Spleen (tissue), 13 donors: ENCODE measurements at places on chromosomes 12 and 14. TPM values are rescaled to one million over a fixed set of nuclear protein-coding genes. Genes with fewer than 3 reads are reported as not detected.

The CIROP gene
- polyA plus RNA-seq, result not detected

The KCNA1 gene
- polyA plus RNA-seq, result 0.15 TPM

DNA sequence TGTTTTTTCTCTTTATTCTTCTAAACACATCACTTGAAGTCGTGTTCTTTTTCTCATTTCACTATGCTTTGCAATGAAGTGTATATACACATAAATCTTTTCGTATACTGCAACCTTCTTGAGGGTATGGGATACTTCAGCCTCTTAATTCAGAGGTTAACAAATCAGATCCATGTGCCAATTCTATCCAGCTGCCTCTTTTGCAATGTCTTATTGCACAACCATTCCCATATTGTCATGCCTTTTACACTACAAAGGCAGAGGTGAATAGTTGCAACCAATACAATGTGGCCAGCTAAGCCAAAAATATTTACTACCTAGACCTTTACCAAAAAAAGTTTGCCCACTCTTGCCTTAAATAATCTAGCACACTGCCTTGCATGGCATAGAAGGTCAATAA lies 224.5 kb upstream of the FOXG1 start:
- DNase-seq, result no peak

- DNase-seq, result no peak
These were observed 26.2 kb upstream of the NPFF start for GRCh38 chr12:53533471-53533870.

DNA sequence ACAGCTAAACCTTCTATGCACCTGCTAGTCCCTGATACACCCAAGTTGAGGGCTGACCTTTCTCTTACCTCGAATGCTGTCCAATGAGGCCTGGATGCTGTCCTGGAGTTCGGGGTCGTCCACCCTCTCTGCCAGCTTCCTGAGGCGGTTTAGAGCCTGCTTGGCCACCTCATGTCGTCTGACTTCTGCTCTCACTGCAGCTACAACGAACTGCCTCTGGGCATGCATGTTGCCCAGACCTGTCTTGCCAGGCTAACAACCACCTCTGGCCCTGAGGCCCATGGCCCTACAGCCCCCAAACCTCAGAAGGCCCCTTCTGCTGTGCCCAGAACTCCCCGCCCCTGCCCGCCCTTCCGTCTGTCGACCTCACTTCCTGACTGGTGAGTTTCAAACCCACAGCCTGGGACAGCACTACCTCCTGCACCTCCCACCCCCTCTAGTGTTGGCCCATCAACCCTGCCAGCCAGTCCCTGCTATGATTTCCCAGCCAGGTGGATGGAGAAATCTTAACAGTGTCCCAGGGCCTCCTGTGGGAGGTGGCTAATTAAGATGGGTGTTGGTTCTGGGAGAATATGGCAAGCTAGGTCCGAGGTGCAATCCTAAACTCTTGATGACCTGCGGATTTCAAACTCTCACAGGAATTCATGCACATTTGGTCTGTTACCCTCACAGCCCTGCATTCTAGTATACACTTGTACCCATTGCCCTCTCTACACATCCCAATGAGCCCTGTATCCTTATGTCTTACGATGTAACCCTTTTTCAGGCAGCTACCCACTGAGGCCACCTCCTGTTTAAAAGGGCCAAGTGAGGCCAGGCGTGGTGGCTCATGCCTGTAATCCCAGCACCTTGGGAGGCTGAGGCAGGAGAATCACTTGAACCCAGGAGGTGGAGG lies 2.7 kb upstream of the TSPAN31 start:
- DNase-seq, result peak; percentile 95

GRCh38 chr12:46265102-46265501 lies 3.7 kb downstream of the SLC38A1 start:
- DNase-seq, result no peak
